ENCODE measurements at places on chromosomes 4 and X.

DNA sequence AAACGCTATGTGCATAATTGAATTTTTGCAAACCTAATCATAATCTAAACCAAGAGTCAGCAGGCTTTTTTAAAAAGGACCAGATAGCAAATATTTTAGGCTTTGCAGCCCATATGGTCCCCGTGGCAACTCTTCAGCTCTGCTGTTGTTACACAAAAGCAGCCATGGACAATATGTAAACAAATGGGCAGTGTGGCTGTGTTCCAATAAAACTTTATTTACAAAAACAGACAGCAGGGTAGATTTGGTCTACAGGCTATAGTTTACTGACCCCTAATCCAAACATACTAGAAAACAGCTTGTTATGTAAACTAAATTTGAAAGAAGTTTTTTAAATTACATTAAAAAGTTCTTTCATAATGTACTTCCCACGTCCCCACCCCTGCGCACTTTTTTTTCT lies 53.1 kb downstream of the FUNDC1 start:
- DNase-seq = no peak

DNA sequence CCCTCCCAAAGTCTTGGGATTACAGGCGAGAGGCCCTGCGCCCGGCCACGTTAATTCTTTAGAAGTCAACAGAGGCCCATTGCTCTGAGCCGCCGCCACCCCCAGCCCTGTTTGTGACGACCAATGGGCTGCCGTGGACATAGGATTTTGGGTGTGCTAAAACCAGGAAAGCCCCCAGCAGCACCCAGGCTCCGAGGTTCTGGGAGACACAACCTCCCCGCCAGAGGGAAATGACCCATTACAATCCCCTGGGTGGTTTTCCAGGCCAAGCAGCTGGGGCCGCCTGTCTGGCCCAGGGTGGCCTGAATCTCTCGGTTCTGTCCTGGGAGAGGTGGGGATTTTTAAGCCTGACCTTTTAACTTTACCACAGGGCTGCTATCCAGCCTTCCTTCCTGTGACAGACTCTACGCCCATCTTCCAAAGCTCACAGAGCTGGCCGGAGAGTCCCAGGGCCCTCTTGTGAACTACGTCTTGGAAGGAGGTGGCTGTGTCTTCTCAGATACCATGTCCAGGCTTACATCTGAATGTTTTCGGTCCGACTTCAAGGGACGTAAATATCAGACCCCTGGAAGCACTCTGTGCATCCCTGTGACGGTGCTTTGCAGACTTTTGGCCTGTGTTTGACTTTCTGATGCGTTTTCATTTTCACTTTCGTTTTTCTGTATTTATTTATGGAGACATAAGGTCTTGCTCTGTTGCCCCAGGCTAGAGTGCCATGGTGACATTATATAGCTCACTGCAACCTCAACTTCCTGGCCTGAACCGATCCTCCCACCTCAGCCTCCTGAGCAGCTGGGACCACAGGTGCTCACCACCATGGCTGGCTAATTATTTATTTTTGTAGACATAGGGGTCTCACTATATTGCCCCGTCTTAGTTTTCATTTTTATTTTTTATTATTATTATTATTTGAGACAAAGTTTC lies 36.0 kb downstream of the P2RY8 start:
- no peak for DNase-seq

DNA sequence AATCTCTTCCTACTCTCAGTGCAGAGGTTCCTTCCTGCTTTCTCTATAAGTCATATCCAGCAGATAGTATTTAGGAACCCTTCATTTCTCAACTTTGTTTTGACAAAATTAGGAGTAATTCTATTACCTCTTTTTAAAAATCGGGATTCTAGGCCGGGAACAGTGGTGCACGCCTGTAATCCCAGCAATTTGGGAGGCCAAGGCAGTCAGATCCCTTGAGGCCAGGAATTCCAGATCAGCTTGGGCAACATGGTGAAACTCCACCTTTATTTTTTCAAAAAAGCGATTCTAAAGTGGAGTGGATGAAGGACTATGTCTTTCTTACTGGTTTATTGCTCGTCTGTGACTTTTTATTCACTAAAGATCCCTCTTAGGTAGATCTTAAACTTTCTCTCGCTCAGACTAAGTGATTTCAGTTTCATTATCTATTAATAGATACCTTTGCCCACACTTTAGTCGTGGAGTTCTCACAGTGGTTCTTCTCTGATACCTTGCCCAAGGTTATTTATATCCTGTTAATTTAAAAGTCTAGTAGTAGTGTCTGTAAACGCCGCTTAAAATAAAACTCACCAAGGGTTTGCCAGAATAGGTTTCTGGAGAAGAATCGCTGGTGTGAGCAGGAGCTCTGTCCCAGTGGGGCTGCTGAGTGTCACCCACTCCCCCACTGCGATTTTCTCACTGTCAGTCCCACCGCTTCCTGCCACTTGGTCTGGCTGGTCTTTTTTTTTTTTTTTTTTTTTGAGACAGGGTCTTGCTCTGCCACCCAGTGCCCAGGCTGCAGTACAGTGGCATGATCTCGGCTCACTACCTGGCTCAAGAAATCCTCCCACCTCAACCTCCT lies 27.0 kb upstream of the TMEM131L start:
- peak; percentile 22 for DNase-seq

DNA sequence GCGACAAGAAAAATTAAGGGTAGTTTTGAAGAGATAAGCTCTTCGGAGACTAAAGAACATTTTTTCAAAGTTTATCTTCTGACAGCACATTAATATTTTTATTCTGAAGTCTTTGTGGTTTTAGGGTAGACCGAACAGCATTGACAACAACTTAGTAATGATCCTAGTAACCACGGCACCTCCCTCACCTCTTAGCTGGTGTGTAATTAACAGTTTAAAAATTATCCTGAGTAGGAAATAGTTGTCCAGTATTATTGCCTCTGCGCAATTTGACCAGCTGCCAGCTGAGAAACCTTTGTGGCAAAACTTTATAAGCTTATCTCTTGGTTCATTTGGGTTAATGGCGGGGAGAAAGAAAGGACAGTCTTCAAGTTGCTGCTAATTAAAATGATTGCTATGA lies 213.6 kb downstream of the CBLL2 start:
- no peak for DNase-seq

Measured in activated T-cell treated with anti-CD3 and anti-CD28 coated beads, Interleukin-2, amount 50 U/mL, for 4 hours (primary cell).